Activated CD8-positive, alpha-beta memory T cell treated with anti-CD3 and anti-CD28 coated beads, Interleukin-2, amount 50 U/mL, for 4 hours (primary cell): ENCODE measurements at places on chromosomes 5 and 9.

DNA sequence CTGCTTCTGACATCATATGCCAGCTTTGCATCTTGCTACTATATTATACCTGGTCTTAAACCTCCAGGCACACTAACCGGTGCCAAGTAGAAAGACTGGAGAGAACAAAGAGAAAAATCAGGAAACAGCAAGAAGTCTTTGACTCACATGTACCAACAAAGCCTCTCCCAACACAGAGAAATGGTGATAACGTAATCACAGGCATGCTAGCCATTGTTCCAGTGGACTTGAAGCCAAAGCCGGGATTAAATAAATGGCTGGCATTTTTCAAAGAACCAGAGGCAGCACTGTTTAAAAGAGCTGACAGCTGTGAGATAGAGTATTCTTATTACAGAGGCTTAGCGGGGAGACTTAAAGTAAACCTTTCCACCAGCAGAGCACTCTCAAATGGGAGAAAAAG, 148.4 kb upstream of the NFIL3 start:
- DNase-seq, result no peak

DNA sequence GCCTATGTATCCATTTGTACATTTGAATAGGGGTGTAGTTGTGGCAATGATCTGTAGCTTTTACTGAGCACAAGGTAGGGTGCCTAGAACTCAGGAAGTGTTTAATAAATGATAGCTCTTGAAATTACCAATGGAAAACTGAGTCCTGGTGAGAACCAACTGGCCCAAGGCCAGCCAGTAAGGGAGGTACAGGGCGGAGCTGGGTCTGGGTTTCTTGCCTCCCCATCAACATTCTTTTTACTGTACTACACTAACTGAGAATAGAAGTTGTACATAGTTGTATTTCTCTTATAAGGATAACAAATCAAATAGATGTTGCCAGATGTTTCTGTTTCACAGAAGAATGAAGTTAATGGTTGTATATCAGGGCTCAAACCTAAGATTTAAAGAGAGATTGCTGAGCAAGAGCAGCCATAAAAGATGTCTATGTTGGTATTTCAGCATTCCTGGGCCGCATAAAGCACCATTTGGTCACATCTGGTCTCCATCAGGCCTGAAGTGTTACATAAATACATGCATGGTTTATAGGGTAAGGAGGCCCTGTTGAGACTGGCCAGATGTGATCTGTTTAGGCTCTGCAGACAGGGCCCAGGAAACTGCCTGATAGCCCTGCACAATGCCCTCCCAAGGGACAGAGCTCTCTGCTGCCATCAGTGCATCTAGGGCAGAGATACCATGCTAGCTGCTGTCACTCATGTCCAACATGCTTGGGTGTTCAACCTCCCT, 210.5 kb downstream of the NXNL2 start:
- DNase-seq, result no peak

DNA sequence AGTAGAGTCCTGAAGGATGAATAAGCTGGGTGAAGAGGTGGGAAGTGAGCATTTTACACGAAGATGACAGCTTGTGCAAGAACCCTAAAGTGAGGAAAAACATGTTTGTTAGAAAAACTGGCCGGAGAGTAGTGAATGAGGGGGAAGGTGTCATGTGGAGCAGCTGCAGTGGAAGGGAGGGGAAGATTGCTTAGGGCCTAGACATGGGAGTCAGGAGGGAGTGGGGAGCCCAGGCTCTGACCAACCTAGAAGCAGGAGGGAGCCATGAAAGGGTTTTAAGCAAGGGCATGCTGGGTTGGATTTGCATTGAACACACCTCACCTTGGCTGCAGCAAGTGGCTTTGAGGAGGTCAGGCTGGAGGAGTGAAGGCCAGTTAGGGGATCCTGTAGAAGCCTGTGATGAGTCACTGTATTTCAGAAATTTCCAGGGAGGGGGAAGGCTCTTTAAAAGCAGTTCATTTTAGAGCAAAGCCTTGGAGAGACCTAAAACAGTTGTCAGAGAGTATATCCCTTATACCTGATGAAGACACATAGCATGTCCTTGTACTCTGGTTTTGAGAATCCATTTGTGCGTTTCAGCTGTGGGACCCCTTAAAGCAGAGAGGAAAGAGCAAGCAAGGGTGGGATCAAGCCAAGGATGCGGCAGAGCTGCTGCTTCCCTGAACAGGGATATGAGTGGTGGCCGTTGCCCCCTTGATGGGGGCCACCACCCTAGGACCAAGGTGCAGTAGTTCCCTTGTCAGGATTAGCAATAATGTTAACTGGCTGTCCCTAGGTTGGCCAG, 45.4 kb downstream of the ANGPTL2 start:
- no peak for DNase-seq

DNA sequence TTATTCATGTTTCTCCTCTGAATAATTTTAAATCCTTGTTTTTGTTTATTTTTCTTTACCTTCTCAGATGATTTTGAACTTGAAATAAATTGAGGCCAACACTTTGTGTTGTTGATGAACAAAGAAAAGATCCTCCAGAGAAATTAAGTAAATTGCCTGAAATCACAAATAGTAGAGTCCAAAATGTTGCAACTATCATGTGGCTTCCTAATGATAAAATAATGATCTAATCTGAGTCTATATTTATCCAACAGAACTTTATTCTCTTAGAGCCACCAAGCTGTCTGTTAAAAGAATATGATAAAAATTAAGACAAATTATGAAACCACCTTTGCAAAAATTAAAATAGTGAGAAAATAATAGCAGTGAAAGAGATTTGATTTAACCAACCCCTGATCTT, 132.2 kb upstream of the SPEF2 start:
- no peak for DNase-seq

- no peak for DNase-seq
Observed at GRCh38 chr5:55538661-55539060, 3.9 kb upstream of the PLPP1 start.

DNA sequence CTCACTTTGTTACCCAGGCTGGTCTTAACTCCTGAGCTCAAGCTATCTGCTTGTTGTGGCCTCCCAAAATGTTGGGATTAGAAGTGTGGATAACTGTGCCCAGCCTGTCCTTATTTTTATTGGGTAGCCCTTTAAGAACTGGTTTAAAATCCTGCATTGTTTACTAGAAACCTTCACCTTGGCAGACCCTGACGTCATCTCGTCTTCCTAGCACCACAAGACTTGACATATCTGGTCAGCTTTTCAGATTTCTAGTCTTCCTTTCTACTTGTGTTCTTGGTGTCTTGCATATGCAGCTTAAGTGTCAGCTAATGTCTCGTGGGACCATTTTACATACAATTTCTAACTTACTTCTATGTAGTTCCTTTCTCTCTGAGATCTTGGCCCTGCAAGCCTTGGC, 258.9 kb downstream of the IZUMO3 start:
- DNase-seq, result no peak

GRCh38 chr9:19486803-19487202, 78.0 kb downstream of the ACER2 start:
- no peak for DNase-seq

DNA sequence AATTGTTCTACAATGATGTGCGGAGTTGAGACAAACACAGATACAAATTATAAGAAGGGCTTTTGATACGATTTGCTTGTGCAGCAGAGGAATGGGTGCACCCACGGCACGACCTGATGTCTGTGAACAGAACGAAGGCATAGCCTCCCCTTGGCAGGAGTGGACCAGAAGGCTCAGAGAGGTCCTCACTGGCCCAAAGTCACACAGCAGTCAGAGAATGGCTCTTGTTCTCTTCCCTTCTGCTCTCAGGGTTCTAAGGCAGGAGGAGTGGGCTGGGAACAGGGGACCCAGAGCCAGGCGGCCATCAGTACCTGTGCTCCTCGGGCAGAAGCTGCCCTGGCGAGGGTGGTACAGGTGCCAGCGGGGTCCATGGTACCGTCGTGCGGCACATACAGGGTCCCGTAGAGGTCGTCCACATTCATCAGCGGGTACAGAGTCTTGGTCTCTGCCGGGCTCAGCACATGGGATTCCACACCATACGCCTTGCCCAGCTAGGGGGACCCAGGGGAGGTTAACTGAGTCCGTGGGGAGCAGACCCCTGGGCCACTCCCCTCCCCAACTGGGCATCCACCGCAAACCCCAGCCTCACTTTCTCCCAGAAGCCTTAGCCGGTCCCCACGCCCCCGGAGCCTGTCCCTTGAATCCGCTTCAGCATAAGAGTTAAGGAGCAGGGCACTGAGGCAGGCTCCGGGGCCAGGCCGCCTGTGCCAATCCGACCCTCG, 7.0 kb downstream of the SARDH start:
- no peak for DNase-seq

DNA sequence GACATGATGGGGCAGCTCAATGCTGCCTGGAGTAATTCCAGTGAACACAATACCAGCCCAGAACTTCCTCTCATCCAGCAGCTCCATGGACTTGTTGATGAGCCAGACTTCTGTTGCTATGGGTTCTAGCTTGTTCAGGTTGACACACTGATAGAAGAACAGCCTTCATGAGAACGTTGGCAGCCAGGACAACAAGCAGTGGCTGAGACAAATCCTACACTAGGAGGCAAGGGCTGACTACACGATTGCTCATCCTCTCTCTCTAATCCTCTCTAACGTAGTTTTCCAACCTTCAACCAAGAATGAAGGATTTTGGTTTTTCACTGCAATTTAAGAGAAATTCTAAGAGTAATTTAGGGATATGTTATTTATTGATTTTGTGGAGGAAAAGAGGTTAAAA, 67.8 kb downstream of the NIPSNAP3B start:
- DNase-seq, result no peak

DNA sequence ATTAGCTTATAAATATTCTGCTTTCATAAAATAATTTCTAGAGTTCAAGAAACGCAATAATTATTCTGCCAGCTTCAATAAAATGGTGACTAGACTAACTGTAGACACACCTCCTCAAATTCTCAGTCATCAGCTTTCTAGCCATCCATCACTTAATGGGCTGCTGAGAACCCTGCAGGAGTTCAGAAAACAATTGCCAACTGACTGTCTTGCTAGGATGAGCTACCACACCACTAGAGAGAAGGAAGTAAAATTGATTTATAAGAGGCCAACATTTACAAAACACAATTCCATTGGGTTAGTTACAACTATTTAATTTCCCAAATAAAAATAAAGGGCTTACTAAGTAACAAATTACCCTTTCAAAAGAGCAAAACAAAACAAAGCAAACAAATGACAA, 126.5 kb upstream of the PAPPA start:
- no peak for DNase-seq

- peak; percentile 81 for DNase-seq
Observed at GRCh38 chr9:35882263-35882848, 12.2 kb upstream of the OR13J1 start.

- peak; percentile 58 for DNase-seq
Observed at GRCh38 chr5:139709582-139710318, 61.6 kb downstream of the CXXC5 start.

- DNase-seq, result peak; percentile 32
Observed at GRCh38 chr9:128921881-128922763, 1.3 kb downstream of the PHYHD1 start.

- no peak for DNase-seq
Observed at GRCh38 chr5:9058161-9058560, 487.7 kb downstream of the SEMA5A start.

DNA sequence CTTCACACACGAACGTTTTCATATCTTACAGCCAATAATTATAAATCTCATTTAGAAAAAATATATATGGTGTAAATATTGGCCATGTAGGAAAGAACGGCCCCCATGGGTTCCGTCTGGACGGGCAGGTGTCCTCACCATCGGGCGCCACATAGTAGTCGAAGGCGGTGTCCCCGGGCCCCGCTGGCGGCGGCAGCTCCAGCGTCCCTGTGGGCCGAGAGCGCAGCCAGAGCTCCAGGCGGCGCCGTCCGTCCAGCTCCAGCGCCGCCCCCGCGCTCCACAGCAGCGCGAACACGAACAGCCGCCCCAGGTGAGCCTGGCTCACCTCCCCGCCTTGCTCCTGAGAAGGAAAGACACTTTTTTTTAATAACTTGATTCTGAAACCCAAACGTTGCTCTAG, 134.6 kb downstream of the DNAH5 start:
- DNase-seq, result no peak

GRCh38 chr5:159211729-159212174, 2.4 kb upstream of the RNF145 start:
- no peak for DNase-seq

- no peak for DNase-seq
Observed at GRCh38 chr9:89445801-89446251, 52.1 kb downstream of the SEMA4D start.

GRCh38 chr5:11292648-11293356, 531.8 kb upstream of the DAP start:
- DNase-seq, result no peak

- no peak for DNase-seq
Observed at GRCh38 chr5:82534986-82535385, 256.8 kb upstream of the RPS23 start.

DNA sequence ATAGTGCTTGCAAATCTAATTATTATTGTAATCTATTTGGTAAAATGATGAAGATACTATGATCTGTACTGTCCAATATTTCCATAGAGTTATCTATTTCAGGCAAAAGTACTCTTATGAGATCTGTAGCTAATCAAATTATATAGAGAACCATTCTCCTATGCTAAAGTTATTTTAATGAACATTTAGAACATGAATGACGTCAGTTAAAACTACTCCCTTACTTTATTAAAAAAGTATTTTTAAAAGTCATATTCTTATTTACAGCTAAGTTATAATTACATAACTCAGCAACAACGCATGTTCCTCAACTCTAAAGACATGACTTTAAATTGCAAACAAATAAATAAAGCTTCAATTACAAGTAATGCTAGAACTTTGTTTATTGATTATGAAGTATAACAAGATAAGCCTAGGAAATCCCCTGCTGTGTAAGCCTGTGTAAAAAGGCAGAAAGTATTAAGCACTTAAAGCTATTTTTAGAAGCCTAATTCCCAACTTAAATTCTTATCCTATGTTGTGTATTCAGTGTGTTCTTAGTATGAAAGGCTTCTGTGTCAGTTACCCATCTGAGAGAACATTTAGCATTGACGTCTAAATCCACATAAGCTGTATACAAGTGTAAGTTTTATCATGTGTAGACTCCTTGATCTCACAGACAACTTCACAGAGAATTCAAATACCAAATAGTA, 285.7 kb downstream of the HCN1 start:
- no peak for DNase-seq

GRCh38 chr5:35229076-35230037, 930 bp downstream of the PRLR start:
- DNase-seq, result no peak

GRCh38 chr5:61675015-61675692, 343.1 kb downstream of the ZSWIM6 start:
- DNase-seq, result no peak

DNA sequence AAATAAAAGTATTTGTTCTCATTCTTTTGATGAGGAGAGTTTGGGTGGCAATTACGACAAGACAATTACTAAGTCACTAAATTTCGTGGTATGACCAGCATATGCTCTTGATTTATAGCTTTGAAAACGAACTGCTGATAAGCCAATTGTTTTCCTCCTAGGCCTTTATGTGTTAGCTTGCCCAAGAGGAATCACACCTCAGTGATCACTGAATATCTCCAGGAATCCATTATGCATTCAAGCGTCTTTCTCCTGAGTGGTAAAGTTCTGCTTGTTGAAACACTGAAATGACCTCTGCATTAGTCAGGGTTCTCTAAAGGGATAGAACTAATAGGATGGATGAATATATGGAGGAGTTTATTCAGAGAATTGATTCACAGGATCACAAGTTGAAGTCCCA, 677.7 kb upstream of the MEF2C start:
- no peak for DNase-seq

- no peak for DNase-seq
Observed at GRCh38 chr5:102750151-102750834, 4.8 kb upstream of the PAM start.

- no peak for DNase-seq
Observed at GRCh38 chr5:56434986-56435385, 201.9 kb upstream of the ANKRD55 start.
